ENCODE measurements at places on chromosomes 4 and X.

GRCh38 chr4:108620933-108621905, 843 bp downstream of the RPL34 start:
- no peak for DNase-seq

DNA sequence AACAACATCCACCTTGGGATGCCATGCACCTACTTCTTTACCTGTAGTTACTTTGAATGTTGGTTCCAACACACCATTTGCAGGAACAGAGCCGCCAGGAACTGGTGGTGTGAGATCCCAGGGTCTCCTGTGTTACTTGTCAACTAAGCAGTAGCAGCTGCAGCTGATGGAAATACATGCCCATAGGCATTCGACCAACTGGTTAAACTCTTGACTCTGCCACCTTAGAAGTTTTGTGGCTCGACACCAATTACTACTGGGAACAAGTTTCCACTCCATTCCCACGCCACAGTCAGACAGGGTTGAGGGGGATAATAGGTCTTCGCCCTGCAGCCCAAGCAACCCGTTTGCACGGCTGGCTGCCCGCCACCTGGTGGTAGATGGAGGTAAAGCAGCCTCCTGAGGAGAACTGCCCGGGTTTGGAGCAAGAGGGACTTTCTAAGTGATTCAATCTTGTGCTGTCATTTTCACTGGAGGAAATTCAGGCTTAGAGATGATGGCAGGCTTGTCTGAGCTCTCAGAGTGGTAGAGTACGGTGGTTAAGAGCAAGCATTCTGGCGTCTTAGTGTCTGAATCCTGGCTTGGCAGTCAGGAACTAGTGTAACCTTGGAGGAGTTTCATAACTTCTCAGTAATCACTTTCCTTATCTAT, 119.1 kb upstream of the TRIM2 start:
- peak; percentile 62 for DNase-seq

GRCh38 chr4:77471821-77472495, 133.7 kb upstream of the CXCL13 start:
- DNase-seq, result no peak

DNA sequence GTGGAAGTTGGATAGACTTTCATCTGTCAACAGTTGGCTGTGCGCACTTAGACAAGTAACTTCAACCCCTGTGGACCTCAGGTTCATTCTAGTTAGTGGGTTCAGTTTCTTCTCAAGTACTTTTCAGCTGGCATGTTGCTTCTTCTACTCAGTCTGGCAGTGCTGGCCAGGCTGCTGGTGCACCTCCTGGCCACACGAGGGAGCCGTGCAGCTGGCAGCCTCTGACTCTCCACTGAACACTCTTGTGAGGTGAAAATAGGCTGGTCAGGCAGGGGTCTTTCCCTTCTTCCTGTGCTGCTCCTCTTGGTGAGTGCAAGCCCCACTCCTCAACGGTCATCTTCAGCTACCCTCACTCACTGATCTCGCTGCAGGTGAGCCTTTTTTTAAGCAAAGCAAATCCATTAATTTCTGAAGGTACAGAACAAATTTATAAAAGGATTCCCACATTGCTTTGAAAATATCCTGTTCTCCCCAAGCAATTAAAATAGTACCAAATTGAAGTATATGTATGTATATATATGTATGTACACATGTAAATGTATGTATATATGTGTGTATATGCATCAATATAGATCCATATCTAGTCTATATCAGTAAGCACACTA, 30.6 kb downstream of the LONRF3 start:
- DNase-seq, result peak; percentile 16

GRCh38 chr4:145827885-145828284, 110.7 kb downstream of the ZNF827 start:
- DNase-seq, result no peak

- no peak for DNase-seq
Observed at GRCh38 chr4:166422475-166422874, 549.4 kb downstream of the TLL1 start.

DNA sequence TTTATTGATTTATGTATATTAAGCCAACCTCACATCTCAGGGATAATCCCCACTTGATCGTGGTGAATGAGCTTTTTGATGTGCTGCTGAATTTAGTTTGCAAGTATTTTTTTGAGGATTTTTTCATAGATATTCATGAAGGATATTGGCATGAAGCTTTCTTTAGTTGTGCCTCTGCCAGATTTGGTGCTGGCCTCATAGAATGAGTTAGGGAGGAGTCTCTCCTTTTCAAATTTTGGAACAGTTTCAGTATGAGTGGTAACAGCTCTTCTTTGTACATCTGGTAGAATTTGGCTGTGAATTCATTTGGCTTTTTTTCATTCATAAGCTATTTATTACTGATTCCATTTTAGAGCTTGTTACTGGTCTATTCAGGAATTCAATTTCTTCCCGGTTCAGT, 197.2 kb upstream of the NDST4 start:
- no peak for DNase-seq

- no peak for DNase-seq
Observed at GRCh38 chr4:153028535-153028934, 92.4 kb downstream of the FHDC1 start.

DNA sequence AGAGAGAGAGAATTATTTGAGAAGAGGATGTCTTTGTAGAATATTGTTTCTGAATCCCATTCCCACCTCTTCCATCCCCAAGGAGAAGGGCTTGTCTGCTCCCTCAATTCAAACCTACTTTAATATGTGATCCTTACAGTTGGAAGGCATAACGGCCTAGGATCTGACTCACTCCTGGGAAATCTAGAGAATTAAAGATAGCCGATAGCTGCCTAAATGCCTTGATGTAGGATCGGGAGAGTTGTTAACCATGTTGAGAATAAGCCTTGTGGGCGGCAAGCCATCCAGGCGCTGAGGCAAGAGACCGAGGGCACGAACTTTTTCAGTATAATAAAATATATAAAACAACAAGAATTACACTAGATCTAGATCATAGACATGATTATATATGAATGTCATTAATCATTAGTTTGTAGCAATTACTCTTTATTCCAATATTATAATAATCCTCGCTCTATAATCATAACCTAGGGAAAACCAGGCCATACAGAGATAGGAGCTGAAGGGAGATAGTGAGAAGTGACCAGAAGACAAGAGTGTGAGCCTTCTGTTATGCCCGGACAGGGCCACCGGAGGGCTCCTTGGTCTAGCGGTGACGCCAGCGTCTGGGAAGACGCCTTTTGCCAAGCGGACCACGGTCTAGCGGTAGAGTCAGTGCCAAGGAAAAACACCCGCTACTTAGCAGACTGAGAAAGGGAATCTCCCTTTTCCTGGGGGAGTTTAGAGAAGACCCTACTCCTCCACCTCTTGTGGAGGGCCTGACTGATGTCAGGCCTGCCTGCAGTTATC, 13.5 kb downstream of the EMCN start:
- DNase-seq, result no peak

DNA sequence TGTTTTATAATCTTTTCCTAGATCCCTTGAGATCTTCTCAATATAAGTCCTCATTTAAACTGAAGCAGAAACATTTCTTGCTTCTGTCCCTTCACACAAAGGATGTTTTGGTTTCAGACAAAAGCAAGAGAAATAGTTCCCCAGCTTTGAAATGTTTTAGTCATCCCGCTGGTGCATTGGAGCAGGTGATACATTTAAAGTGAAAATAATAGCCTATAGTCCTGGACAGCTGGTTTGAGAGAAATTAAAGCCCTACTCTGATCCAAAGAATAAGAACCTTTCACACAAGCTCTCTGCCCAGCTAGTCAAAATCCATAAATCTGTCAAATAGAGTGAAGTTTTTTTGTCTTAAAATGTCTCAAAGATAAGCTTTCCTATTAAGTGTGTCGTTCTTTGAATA, 79.4 kb downstream of the LUZP4 start:
- DNase-seq, result no peak
